Left lobe of liver (tissue), 2 donors: ENCODE measurements at places on chromosomes 7 and 10. TPM values are rescaled to one million over a fixed set of nuclear protein-coding genes. Genes with fewer than 3 reads are reported as not detected.
A peak's percentile ranks its signal among the peaks of the same experiment; 100 is the strongest.

GPRIN2 gene
- 1.1 TPM for total RNA-seq

OGDHL gene
- 88.9 TPM for total RNA-seq

TRIM73 gene
- 4.2 TPM for total RNA-seq

DNA sequence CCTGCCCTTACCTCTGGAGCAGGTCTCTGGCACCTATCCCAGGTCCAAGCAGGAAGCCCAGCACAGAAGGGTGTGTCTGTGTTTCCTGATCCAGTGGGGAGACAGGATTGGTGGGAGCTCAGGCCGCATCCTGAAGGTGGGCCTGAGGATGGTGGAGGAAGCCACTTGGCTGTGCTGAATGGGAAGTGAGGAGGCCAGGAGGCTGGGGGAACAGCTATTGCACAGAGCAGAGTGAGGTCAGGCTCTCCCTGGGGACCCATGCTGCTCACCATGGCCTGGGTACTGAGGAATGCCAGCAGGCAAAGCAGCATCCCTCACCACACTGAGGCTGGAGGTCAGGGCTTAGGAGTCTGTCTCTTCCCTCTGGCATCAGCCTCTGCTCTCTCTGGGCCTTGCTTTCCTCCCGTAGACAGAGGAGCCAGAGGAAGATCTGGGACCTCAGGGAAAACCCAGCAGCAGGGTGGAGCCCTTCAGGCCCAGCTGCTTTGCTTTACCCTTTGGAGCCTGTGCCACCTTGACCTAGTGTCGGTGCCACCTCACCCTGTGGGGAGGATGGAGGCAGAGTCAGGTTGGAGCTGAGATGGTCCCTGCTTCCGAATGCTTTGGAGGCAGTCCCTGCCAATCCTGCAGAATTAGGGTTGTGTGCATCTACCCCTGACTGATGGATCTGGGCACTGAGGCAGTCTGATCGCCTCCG, 39.0 kb downstream of the CDH23 start:
- DNase-seq = peak; percentile 33

DNA sequence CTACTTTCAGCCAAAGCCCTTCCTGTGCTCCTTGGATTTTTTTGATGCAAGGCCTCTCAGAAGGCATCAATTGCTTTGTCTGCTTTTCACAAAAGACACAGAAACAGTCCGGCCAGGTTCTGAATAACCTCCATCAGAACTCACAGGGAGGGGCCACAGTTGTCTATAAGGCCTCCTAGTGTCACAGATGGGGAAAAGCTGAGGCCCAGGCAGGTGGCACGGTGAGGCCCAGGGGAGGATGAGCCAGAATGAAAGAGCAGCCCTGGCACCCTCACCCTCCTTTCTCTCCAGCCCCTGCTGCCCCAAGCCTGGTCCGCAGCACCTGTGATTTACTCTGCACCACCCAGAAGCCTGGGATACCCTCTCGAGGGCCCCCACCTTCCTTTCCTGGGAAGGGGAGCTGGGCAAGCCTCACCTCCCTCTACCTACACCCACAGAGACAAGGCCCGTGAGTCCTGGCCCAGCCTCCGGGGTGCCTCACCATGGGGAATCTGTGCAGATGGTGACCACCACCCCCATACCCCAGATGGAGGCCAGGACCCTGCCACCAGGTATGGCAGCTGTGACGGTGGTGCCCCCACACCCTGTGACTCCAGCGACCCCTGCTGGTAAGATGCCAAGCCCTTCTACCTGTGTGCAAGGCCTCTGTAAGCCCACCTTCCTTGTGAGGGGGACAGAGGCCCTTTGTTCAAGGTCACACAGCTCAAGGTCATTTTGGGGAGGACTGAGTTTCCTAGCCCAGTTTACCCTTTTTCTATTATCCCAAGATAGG, 26.2 kb upstream of the ZNF467 start:
- no peak for DNase-seq

- no peak for DNase-seq
Observed at GRCh38 chr10:89471110-89471809, 56.9 kb downstream of the IFIT5 start.

SPACDR gene
- not detected for total RNA-seq

DNA sequence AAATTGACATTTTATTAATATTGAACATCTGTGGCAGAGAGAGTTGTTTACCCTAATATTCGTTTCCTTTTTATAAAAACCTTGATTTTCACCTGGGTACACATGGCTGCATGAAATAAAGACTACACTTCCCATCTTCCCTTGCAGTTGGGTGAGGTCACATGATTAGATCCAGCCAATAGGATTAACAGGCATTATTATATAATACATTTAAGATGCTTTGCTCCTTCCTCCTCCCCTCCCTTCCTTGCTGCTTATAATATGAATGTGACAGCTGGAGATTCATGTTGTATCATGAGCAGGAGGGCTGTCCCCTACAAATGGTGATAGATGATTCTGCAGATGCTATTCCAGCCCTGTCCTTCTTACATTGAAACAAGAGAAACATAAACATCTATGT, 146.6 kb downstream of the SH2D4B start:
- no peak for DNase-seq

TDRD1 gene
- 0.05 TPM for total RNA-seq

ZNF488 gene
- 0.08 TPM for total RNA-seq

DNA sequence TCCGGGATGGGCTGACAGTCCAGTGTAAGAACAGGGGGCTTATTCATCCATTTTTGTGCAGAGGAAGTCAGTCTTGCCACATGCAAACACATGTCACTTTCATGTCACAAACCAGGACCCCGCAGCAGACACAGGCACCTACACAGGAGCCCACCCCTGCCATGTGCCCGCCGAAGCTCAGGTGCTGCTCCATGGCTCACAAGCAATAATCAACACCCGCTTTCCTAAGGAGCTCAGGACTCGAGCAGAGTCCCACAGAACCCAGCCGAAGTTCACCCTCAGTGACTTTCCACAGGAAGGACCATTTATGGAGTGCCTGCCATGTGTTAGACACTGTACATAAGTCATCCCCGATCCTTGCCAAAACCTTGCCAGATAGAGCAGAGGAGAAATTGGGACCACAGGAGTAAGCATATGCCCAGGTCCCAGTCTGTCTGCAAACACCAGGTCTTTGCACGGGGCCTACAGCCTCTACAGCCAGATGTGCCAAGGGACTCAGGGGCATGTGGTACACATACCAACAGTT, 99.4 kb downstream of the EBF3 start:
- DNase-seq = no peak

GRCh38 chr10:129909080-129909479, 55.0 kb downstream of the EBF3 start:
- DNase-seq = no peak

LIPK gene
- not detected for total RNA-seq

ODAD2 gene
- 0.28 TPM for total RNA-seq

- DNase-seq = no peak
Observed at GRCh38 chr10:104259456-104259855, 4.8 kb downstream of the GSTO1 start.

GRCh38 chr7:65233409-65234034, 140.1 kb upstream of the ZNF92 start:
- DNase-seq = no peak

DNA sequence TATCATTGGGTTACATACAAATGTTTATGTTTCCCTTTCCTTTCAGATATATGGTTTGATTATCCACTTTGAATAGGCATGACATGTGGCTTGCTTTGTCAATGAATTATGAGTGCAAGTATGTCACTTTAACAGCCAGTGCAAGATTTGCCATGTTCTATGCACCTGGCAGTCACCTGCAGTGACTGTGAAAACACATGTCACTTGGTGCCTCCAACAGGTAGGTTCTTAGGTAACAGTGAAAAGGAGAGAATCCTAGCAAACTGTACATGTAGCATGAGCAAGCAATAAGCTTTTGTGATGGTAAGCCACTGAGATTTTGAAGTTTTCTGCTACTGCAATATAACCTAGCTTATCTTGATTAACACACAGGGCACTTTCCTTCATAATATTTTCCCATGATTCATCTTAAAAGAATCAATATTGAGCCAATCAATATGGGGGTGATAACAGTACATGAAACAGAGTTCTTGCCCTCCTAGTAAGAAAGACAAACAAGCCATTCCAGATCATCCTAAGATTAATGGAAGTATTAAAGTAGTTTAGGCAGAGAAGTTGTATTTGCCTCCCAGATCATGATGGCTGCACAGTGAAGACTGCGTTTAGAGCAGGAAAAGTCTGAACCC, 7.9 kb upstream of the RALA start:
- no peak for DNase-seq

CAV2 gene
- total RNA-seq = 28.4 TPM

- peak; percentile 96 for DNase-seq
Observed at GRCh38 chr7:99438573-99439480, at the start of the genes CPSF4 and PTCD1. TSS of gene CPSF4 (plus strand) at chr7:99438943. CDS start at chr7:99439083, 140 bp downstream. TSS of gene PTCD1 (minus strand) at chr7:99438798. CDS start at chr7:99435242, 3,556 bp downstream.

FRAT1 gene
- 10.0 TPM for total RNA-seq

CCDC186 gene
- total RNA-seq = 5.6 TPM

TTYH3 gene
- 15.5 TPM for total RNA-seq

- DNase-seq = no peak
Observed at GRCh38 chr7:98180751-98181150, 30.5 kb upstream of the BHLHA15 start.

DNA sequence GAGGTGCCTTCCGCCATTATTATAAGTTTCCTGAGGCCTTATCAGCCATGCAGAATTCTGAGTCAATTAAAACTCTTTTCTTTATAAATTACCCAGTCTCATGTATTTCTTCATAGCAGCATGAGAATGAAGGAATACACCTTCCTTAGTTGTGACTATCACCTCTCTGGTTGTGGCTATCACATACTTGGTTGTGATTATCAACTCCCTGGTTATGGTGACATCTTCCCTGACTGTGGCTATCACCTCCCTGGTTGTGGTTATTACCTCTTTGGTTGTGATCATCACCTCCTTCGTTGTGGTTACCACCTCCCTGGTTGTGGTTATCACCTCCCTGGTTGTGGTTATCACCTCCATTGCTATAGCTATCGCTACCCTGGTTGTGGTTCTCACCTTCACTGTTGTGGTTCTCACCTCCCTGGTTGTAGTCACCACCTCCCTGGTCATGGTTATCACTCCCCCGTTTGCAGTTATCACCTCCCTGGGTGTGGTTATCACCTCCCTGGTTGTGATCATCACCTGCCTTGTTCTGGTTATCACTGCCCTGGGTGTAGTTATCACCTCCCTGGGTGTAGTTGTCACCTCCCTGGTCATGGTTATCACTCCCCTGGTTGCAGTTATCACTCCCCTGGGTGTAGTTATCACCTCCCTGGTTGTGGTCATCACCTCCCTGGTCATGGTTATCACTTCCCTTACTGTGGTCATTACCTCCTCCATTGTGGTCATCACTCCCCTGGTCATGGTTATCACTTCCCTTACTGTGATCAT, 105.9 kb downstream of the GPR26 start:
- no peak for DNase-seq

CCL24 gene
- 0.88 TPM for total RNA-seq

GRCh38 chr7:155682484-155682883, 38.0 kb downstream of the RBM33 start:
- DNase-seq = peak; percentile 92
